ENCODE measurements at places on chromosomes 12 and 14.

- DNase-seq: no peak
These were observed 100.2 kb upstream of the EVL start for GRCh38 chr14:99964979-99965378.

DNA sequence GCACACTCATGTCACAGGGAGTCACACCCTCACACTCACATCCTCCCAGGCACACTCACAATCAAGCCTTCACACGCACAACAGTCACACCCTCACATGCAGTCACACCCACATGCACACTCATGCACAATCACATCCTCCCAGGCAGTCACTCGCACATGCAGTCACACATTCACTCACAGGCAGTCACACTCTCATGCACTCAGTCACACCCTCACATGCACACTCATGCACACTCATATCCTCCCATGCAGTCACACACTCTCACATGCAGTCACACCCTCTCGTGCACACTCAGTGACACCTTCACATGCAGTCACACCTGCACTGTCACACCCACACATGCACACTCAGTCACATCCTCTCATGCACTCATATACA, 12.3 kb downstream of the TMEM179 start:
- DNase-seq: no peak

- peak; percentile 54 for DNase-seq
These were observed 23.4 kb downstream of the MARK3 start for GRCh38 chr14:103408491-103409155.

- DNase-seq: no peak
These were observed 173.3 kb downstream of the FOXN3 start for GRCh38 chr14:89243741-89244140.

DNA sequence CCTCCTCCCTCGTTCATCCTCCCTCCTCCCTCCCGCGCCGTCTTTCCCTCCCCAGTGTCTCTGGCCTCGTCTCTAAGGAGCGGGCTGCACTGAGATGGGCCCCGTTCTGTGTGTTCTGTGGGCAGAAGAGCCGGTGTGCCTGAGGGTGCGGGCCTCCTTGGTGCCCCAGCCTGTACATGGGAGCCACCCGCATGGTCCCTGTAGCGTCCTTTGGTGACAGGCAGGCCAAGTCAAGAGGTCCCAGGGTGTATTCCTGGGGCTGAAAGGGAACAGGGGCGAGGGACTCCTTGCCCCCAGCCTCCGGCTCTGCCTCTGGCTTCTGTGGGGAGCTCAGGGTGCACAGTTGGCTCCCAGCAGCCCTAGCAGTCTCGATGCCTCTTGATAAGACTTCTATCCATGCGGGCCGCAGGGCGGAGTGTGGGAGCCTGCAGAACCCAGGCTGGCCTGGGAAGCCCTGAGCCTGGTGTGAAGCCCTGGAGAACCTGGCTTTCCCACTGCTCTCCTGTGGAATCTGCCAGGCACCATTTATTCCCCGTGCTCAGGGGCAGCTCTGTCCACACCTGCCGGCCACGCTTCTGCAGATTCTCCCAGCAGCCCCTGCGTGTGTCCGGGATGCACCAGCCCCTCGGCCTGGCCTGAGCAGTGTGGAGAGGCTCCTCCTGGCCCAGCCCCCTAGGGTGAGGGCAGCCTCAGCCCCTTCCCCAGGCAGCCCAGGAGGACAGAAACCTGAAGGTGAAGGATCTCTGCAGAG, 181.3 kb downstream of the KIF26A start:
- DNase-seq: no peak

DNA sequence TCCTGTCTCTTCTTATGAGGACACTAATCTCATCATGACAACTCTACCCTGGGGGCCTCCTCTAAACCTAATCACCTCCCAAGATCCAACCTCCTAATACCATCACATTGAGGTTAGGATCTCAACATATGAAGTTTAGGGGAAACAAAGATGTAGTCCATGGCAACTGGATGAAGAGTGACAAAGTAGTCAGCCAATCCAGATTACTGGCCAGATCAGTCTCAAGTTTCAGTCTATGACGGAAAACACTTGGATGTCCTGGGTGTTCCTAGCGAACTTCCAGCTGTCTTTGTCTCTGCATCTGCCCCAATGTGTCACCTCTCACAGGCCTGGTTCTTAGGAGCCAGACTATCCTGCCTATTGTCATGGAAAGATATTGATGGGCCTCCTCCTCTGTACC, 630.8 kb downstream of the AACS start:
- no peak for DNase-seq

- no peak for DNase-seq
These were observed 18.9 kb downstream of the SYNE3 start for GRCh38 chr14:95497561-95498011.

GRCh38 chr12:63805704-63806672, 26.3 kb downstream of the RXYLT1 start:
- no peak for DNase-seq

- DNase-seq: no peak
These were observed 90.1 kb downstream of the HELB start for GRCh38 chr12:66392266-66392915.

DNA sequence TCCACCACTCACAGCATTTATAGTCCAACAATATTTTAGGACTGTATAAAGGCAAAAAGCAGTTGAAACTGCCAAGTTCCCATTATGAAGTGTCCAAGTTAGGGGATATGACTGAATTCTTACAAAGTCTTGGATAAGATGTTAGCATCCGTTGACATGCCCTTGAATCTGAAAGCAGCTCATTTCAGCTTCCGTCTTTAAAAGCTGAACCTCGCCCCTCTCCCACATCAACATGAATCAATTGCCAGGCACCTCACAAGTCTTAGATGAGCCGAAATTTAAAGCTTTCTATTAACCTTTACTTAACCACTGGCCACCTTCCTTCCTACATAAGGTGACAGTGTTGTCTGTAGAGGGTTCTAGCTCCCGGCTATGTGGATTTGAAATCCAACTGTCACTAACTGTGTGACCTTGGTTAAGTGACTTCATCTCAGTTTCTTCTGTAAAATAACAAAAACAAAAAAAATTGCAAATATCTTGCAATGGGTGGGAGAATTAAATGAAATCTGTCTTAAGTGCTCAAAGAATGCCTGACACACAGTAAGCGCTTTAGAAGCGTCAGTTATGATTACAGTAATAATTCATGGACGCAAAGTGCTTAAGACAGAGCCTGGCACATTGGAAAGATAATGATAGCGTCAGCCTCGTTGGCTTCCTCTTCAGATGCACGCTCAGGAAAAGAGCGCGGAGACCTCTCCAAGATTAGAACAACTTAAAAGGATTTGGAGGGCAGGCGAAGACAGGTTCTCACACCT, 1.2 kb downstream of the PPP1CC start:
- no peak for DNase-seq

DNA sequence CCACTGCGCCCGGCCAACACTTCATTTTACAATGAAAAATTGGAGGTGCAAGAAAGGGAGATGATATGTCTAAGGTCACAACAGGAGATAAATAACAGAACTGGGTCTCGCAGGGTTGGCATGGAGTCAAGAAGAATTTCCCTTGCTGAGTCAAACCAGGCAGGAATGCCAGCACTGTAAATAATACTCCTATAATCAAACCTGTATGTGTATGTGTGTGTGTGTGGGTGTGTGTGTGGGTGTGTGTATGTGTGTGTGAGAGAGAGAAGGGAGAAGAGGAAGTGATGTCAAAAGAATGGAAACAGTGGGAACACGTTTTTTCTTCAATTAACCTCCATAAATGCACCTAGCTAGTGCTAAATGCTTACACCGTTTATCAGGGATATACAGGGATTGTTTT, 70.4 kb downstream of the TMEM116 start:
- no peak for DNase-seq

- no peak for DNase-seq
These were observed 433.8 kb downstream of the FUT8 start for GRCh38 chr14:65846196-65846868.

DNA sequence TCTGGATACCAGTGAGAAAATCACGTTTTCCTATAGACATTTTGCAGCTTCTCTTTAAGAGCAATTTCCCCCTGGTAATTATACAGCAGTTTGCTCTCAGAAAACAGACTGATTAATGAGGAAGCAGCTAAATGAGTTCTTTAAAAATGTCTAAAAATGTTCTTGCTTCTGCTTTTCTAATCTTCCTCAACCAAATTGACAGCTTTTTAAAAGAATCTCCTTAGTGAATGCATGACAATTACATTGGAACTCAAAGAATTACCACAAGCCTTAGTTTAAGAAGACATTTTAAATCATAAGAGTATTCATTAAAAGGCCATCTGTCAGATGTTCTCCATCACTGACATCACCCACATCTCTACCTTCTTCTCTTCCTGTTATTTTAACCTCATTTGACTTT, 135.8 kb upstream of the PLXNC1 start:
- DNase-seq: no peak

DNA sequence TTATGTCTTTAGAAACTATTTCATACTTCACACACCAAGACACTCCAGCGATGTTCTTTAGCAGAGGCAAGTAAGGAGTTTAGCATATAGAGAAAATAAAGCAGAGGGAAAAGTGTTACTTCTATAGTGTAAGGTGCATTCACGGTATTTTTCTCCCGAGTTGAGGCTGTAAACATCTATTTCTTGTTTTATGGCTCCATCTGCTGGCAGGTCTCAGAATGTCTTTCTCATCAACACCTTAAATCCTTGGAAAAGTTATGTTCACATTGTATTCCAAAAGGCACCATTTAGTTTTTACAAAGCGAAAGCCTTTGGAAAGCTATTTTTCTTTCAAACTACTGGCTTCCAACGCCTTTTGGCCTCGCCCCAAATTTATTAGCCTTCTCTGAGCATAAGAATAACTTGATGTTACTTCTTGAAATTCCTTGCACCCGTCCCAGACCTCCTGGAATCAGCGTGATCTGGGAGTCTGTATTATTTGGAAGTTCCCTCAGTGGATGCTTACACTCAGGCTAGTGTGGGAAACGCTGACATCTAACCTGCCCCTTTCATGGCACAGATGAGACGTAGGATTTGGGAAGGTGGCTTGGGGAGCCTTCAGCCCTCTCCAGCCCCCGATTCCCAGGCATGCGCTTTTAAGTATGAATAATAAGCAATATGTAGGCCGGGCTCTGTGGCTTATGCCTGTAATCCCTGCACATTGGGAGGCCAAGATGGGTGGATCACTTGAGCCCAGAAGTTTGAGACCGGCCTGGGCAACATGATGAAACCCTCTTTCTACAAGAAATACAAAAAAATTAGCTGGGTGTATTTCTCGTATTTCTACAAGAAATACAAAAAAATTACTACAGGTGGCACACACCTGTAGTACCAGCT, 1.9 kb upstream of the PIWIL1 start:
- DNase-seq: no peak

DNA sequence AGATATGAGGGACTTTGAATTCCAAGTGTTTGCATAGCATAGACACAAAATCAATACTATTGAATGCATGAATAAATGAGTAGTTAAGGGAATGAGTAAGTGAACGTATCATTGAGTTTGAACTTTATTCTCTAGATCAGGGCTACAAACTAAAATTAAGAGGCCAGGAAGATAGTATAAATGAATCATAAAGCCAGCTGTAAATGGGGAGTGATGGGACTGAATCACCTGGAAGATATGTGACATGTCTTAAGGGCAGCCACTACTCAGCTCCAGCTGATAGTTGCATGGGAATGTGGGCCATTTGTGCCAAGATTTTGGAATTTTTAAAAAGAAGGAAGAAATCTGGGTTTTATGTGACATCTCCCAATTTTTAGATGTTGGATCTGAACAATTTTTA, 229.9 kb downstream of the AKAP6 start:
- no peak for DNase-seq

- no peak for DNase-seq
These were observed 13.7 kb downstream of the TCTN1 start for GRCh38 chr12:110627500-110628195.

DNA sequence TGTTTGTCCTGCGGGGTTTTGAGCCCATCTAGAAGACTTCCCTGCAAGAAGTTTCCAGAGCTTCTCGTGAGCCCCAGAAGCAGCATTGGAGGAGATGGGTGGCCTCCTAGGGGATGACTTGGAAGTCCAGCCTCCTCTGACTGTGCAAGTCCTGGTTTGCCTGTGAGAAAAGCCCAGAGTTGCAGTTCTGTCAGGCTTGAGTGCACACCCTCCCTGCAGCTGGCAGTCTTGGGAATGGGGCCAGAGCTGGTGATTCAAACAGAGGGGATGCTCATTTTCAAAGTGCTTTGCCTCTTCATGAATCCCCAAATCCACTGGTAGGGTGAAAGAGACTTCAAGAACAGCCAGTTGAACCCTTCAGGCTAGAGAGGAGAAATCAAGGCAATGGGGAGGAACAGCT, 3.9 kb upstream of the PPP1R1A start:
- DNase-seq: no peak

- DNase-seq: no peak
These were observed 14.8 kb downstream of the SH2B3 start for GRCh38 chr12:111420494-111420893.

DNA sequence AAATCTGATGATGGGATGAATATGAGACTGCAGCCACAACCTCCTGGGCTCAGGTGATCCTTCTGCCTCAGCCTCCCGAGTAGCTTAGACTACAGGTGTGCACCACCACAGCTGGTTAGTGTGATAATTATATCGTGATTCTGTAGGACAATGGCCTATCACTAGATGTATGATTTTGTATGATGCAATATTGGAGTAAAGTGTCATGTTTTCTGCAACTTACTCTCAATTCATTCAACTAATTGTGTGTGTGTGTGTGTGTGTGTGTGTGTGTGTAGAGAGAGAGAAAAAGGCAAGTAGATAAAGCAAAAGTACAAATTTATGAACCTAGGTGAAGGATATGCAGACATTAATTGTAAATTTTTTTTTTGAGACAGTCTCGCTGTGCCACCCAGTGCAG, 10.7 kb downstream of the RAD52 start:
- DNase-seq: no peak

- DNase-seq: no peak
These were observed 56.9 kb downstream of the FOS start for GRCh38 chr14:75335571-75335970.

- peak; percentile 23 for DNase-seq
These were observed 918.7 kb downstream of the AACS start for GRCh38 chr12:125983784-125984500.

- no peak for DNase-seq
These were observed 129.1 kb downstream of the KCNC2 start for GRCh38 chr12:75080582-75080981.

GRCh38 chr14:68603533-68604360, 189.1 kb downstream of the ZFP36L1 start:
- no peak for DNase-seq
